GDM1 (cell line): ENCODE measurements at places on chromosomes 5 and 9.

- no peak for DNase-seq
These were observed 7.3 kb upstream of the SPARC start for GRCh38 chr5:151694035-151694485.

GRCh38 chr5:29983528-29984155, 1209.8 kb upstream of the CDH6 start:
- no peak for DNase-seq

DNA sequence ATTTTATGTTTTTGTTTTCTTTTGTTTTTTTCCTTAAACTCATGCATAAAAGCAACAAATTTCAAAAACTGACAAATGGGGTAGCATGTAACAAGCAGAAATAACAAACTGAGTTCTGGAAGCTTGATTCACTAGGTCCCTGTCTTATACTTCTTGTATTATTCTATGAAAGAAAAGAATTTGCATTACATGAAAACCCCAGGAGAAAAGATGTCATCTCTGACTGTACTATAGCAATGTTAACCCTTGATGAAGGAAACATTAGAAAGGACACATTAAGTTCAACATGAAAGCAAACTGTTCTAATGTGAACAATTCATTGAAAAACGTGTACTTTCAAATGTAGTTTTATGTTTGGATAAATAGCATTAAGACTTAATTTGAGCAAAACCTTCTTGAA, 9.2 kb downstream of the RAB14 start:
- no peak for DNase-seq

- DNase-seq = no peak
These were observed 332.7 kb downstream of the PRDM9 start for GRCh38 chr5:23840083-23840482.

DNA sequence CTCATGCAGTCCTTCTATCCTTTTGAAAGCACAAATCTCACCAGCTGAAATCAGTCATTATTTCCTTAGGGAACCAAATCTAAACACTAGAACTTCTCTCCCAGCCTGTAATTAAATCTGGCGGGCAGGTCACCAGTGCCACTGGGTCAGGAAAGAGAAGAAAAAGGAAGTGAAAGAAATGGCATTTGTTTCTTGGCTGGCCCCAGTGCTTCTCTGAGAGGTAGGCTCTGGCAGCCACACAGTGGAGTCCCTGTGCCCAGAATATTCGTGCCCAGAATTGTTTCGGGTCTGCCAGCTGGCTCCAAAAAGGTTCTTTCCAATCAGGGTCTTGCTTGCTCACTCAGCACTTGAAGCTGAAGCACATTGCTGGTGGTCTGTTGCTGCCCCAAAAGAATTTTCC, 133.9 kb upstream of the MTAP start:
- no peak for DNase-seq

GRCh38 chr9:33273972-33274328, 9.1 kb downstream of the CHMP5 start:
- DNase-seq = no peak

- DNase-seq = no peak
These were observed 53.7 kb upstream of the VCAN start for GRCh38 chr5:83417884-83418283.

DNA sequence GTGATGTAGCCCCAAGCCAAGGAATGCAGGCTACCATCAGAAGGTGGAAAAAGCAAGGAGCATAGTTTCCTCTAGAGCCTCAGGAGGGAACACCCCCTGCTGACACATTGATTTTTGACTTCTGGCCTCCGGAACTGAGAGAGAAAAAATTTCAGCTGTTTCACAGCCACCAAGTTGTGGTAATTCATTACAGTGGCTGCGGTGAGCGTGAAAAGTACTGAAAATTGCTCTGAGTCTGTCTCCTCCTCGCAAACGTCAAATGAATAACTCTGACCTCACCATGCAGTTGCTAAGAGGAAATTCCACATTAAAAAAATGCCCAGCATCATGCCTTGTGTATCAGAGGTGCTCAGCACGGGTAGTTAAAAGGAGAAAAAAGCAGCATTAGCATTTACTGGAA, 277.9 kb upstream of the MSX2 start:
- DNase-seq = no peak

DNA sequence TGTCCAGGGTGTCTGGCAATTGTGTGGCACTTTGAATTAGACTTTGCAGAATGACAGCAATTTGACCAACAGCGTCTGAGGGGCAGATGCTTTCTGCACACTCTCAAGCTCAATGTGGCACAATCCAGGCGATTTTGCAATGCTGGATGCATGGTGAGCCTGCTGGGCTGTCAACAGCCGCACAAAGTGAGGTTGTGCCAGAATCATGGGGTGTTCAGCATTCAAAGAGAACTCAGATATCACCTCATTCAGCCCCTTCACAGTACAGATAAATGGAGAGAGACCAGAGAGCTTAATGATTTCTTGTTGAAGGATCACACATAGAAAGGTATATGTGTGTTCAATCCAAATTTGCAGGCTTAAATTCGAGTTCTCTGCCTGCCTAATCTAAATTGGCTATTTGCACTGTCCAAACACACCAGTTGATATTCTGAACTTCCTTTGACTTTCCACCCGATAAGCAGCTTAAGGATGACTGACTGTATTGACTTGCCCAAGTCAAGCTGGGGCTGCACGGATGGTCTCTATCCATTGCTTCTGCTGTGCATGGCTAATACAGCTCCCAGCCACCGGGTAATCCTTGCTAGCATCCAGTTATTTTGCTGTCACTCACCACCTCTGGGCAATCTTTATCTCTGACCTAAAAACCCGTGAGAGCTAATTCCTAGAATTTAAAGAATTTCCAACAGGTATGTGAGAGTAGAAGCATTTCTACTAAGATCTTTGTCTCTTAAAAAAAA, 157.9 kb upstream of the TAS2R1 start:
- no peak for DNase-seq

GRCh38 chr9:128208386-128208785, 5.2 kb downstream of the DNM1 start:
- no peak for DNase-seq

DNA sequence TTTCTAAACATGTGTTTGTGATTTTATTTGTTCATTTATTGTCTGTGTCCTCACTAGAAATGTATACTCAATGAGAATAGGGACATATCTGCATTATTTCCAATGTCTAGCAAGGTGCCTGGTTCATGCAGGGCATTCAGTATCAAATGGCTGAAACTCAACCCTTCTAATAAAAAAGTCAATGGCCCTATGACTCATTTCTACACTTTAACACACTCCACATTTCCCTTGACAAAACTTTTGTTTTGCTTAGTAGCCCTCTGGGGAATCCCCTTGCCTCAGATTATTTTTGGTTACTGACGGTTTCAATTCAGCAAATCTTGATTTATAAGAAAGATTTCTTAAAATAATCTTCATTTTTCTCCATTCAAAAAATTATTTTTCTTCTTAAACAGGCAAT, 206.0 kb upstream of the DMRTA1 start:
- no peak for DNase-seq

DNA sequence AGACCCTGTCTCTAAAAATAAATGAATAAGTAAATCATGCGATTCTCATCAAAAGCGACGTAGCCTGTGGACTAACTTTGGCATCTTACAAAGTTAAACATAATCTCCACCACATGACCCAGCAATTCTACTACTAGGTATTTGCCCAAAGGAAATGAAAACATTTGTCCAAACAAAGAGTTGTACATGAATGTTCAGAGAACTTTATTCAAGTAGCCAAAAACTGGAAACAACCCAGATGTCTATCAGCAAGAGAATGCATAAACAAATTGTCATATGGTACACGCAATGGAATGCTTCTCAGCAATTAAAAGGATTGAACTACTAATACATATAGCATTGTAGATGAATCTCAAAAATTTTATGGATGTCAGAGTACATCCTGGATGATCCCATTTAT, 82.6 kb downstream of the ADRB2 start:
- DNase-seq = no peak

- DNase-seq = no peak
These were observed 74.1 kb upstream of the PIK3R1 start for GRCh38 chr5:68141494-68141893.

- no peak for DNase-seq
These were observed 146.1 kb upstream of the OTULINL start for GRCh38 chr5:14435481-14435880.

- no peak for DNase-seq
These were observed 35.9 kb downstream of the PCSK5 start for GRCh38 chr9:75926385-75926784.

DNA sequence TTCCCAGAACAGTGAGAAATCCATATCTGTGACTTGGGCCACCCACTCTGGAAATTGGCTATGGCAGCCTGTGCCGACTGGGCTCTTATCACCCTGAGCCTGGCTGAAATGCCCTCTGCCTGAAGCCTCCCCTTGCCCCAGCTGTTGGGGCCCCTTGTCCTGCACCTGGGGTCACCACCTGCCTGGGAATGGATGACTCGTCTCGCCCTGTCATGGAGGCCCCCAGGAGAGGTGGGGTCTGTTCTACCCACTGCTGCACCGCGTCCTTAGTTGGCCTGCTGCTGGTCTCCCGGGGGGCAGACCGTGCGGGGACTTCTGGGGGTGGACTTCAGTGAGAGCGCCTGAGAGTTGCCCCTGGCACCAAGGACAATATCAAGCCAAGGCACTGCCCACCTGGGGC, 46.6 kb upstream of the COL5A1 start:
- DNase-seq = no peak

GRCh38 chr5:171743436-171744076, 42.1 kb upstream of the SMIM23 start:
- no peak for DNase-seq

- DNase-seq = no peak
These were observed 197.6 kb downstream of the KDM4C start for GRCh38 chr9:6955251-6955921.

DNA sequence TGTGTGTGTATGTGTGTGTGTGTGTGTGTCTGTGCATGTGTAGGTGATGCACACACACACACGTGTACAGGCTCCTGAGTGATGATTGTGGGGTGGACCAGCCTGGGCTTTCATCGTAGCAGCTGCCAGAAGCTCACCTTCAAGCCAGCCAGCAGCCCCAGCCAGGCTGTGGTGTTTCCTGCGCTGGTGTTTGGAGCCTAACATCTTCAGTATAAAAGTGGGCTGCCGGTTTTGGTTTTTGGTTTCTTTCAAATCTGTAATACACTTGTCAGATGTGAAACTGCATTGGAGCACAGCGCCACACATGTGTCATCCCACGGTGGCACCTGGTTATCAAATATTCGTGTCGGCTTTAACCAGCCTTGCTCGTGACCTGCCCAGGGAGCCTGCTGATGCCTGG, 114.2 kb downstream of the OLFM1 start:
- no peak for DNase-seq

DNA sequence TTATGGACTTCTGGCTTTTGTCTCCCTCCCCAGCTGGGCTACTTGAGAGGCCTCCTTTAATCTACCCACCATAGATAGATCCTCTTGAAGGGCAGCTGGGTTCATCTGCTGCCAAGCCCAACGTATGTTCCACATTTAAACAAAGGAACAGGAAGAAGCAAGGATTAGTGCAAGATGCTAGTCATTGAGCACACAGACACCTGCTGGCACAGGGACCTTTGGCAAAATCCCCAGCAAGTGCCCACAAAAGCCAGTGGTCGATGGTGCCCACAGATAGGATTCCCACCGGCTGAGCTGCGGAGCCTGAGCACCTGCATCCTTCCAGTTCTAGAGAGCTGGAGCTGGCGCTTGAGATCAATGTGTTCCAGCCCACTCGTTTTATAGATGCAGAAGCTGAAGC, 57.7 kb upstream of the SHB start:
- no peak for DNase-seq

DNA sequence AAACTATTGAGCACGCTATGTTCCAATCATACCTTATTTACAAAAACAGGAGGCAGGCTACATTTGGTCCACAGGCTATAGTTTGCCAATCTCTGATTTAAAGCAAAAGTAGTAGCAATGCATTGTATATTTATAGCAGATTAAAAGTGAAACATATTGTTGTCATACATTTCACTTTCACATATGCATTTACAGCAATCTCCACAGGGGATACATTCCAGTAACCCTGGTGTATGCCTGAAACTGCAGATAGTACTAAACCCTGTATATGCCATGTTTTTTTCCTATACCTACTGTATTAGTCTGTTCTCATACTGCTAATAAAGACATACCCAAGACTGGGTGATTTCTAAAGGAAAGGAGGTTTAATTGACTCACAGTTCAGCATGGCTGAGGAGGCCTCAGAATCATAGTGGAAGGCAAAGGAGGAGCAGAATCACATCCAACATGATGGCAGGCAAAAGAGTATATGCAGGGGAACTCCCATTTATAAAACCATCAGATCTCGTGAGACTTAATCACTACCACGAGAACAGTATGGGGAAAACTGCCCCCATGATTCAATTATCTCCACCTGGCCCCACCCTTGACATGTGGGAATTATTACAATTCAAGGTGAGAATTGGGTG, 5.9 kb upstream of the CSF1R start:
- no peak for DNase-seq

- no peak for DNase-seq
These were observed 88.4 kb upstream of the ADRA1B start for GRCh38 chr5:159827861-159828260.

DNA sequence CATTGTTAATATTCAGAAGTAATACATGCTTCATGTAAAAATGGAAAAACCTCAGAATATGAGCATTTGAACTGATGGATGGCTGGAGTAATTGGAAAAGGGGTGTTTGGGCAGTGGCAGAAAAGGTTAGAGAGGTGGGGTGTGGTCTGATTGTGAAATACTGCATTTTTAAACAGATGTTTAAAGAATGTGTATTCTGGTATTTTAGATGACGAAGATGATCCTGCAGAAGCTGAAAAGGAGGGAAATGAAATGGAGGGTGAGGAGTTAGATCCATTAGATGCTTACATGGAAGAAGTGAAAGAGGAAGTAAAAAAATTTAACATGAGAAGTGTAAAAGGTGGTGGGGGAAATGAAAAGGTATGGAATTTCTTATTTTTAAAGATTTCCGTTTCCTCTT, 18.8 kb downstream of the DDX46 start:
- DNase-seq = no peak
